NCI-H1092 (cell line): ENCODE measurements at places on chromosomes 7 and 10.

DNA sequence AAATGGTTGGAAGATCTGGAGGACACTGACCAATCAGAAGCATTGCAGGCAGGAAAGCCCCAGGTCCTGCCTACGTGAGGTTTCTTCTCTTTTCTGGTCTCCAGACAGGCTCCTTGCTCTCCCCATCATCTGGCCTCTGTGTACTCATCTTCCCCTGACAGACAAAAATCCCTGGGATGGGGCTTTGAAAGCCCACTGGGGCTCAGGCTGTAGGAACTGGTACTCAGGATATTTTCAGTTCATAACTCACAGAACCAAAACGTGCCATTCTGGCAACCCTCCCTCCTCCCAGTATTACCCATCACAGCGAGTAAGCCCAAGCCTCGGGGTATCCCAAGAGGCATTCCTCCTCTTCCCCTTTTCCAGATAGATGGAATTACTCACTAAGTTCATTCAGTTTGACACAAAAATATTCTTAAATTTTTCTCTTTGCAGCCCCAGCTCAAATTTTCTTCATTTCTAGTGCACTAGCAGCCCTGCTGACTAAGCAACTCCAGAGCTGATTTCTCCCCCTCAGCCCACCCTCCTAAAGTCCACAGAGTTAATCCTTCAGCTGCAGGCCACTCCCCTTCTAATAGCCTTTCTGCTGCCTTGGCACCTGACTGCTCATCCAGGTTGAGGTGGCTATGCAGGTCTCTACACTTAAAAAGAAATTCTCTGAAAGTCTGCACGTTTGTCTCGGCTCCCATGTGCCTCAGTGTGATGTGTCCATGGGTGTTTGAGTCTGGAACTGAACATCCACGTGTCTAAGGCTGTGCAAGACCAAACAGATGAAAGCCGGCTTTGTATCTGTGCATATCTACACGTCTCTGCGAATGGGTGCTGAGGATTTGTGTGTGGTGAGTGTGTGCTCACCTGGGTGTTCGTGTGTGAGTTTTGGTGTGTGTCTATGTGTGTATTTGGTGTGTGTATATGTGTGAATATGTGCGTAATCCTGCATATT lies 331.4 kb downstream of the CCSER2 start:
- no peak for DNase-seq

- no peak for DNase-seq
These were observed 28.0 kb upstream of the VSIR start for GRCh38 chr10:71801361-71801760.

GRCh38 chr10:110035070-110035921 lies 27.5 kb downstream of the ADD3 start:
- no peak for DNase-seq

DNA sequence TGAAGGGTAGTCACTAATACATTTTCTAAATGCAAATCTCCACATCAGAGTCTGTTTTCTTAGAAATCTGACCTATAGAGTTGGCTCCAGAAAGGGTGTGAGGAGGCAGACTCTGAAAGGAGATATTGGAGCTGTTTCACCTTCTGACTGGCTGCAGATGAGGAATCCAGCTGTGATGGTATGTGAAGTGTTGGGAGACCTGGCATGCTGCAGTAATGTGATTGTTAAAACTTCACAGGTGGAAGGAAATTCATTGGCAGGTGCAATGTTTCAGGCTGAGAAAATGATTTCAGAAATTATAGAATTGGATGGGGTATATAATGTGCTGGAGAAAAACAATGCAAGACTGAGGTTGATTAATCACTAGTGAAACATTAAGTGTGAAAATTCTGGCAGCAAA lies 1134.0 kb upstream of the LRRN3 start:
- DNase-seq = no peak

- DNase-seq = no peak
These were observed 36.7 kb upstream of the INPP5A start for GRCh38 chr10:132500781-132501415.

GRCh38 chr10:103663802-103664201 lies 170.3 kb downstream of the NEURL1 start:
- DNase-seq = no peak

GRCh38 chr7:30411897-30412296 lies 66.7 kb downstream of the NOD1 start:
- DNase-seq = no peak

GRCh38 chr10:12941966-12942365 lies 59.5 kb downstream of the CCDC3 start:
- no peak for DNase-seq
